DMS153 (cell line): ENCODE measurements at places on chromosomes 11 and 22.

DNA sequence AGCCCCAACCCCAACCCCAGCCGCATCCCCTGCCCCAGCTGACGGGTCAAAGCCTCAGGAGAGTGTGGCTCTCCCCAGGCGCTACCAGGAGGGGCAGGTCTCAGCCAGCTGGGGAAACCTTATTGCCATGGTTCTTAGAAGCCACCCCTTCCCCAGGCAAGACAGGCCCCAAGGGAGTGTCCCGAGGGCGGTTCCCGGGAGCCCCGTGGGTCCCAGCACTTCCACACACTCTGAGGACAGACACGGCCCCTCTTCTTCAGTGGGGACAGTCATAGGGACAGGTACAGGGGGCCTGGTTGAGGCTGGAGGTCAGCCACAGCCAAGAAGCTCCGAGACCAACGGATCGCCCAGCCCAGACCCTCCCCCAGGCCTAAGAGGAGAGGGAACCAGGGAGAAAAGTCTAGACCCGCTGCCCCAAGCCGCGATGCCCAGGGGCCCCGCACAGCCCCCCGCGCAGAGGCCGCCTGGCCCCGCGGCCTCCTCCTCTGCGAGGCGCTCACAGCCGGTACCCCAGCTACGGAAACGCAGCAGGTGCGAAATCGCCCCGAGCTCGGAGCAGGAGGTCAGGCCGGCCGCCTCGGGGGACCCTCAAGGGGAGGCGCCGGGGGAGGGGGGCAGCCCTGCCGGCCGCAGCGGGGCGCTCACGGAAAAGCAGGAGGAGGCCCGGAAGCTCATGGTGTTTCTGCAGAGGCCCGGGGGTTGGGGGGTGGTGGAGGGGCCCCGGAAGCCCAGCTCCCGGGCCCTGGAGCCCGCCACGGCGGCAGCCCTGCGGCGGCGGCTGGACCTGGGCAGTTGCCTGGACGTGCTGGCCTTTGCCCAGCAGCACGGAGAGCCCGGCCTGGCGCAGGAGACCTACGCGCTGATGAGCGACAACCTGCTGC, 2.6 kb downstream of the KLHDC7B start:
- DNase-seq = no peak

DNA sequence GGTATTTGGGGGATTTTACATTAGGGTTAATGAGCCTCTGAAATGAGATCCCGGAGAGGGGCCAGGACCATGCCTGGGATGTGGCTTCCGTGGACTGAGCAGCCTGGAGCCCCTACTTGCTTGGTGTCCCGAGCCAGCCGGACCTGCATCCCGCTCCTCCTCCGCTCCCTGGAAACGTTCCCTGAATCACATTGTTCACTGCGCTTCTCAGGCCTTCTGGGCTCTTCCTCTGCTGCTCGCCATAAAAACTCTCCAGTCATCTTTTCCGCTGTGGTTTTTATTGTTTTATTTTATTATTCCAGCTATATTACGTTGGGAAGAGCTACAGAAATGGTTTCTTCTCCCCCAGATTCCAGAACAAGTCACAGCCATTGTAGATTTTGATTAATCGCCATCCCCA, 13.3 kb upstream of the KCNQ1OT1 start:
- no peak for DNase-seq

DNA sequence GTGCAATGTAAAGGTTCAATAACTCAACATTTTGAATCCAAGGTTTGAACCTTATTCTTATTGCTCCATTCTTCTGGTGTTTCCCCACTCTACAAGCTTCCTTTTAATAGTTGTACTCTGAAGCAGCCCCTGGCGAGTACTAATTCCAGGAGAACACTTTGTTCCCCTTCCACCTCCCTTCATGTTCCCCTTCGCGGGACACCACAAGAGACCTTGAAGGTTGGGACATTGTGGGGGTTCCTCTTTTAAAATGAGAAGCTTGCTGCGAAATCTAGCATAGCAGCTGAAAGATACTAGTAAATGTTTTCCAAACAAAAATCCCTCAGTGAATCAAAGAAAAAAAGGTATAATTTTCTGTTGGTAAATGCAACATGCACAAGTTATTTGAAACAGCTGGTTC, 626.3 kb upstream of the LRRC4C start:
- DNase-seq = no peak

DNA sequence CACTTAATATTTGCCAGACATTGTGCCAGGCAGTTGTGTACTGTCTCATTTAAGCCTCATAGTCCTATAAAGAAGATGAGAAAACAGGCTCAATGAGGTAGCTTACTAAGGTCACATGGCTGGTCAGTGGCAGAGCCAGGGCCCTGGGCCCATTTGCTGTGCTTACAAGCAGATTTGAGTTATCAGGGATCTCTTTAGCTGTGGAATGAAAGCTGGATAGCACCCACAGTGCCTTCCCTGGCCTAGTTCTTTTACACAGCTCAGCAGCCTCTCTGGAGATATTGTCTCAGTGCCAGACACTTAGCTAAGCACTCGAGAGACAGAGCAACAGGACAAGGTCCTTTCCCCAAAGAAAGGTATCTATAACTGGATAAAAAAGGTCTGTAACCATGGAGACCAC, 6.1 kb downstream of the TMEM86A start:
- DNase-seq = no peak

DNA sequence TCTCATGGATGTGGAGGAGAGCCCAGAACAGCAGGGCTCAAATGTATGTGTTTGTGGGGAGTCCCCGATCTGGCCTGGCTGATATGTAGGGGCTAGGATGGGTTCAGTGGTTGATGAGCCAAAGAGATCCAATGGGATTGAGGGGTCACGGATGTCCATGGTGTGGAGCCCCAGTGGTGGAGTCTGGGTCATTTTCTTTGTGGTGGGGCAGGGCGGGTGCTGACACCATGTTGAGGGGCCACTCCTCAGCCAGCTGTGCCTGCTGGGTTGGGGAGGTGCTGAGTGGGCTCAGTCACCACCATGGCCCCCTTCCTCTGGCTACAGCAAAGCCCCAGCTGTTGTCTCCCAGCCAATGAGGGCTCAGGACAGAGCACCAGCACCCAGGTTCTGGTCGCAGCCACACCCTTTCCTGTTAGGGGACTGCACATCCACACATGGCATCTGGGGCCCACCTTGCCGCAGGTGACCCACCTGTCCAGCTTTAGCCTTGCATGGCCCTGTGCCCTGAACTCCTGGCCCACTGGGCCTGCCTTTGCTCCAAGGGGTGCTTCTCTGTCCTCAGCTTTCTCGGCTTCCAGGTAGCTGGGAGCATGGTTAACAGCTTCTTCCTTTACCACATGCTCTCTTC, 3.2 kb upstream of the GNAZ start:
- no peak for DNase-seq

DNA sequence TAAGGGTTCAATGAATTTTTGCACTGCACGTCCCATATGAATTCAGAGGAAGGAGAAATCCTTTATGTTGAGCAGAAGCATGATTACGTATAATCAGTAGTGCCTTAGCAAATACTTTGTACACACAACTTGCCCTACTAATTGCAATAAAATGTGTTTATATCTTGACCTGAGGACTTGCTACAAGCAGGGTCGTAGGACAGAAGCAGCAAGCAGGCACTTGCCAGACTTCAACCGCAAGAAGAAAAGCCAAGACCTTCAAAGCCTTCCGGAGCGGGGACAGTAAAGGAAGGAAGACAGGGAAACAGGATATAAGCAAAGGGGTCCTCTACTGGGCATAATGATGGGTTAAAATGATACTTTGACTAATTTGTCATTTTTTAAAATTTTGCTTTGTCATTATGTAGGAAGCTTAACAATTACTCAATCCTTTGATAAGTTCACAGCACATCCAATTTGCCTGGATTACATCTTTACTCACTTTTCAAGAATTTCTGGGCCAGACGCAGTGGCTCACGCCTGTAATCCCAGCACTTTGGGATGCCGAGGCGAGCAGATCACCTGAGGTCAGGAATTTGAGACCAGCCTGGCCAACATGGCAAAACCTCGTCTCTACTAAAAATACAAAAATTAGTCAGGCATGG, 23.2 kb upstream of the UBASH3B start:
- DNase-seq = no peak

DNA sequence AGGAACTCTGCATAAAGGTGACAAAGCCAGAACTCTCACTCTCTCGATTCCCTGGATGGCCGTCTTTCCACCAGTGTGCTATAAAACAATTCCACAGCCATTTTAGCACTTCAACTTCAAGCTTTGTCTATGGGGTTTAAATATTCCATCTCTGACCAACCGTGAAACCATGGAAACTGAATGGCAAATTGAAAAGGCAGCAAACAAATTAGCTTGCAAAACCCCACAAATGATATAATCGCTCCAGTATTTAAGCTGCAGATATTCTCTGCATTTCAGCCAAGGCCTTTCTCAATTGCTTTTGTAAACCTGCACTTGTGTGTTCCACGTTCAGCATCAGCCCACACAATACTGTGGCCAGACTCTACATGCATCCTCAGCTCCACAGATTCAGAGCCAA, 131.7 kb upstream of the ISX start:
- no peak for DNase-seq

GRCh38 chr11:2211113-2211971, 39.7 kb upstream of the TH start:
- DNase-seq = peak; percentile 96

- DNase-seq = no peak
Measured at GRCh38 chr11:117366875-117367274, 39.2 kb downstream of the CEP164 start.

DNA sequence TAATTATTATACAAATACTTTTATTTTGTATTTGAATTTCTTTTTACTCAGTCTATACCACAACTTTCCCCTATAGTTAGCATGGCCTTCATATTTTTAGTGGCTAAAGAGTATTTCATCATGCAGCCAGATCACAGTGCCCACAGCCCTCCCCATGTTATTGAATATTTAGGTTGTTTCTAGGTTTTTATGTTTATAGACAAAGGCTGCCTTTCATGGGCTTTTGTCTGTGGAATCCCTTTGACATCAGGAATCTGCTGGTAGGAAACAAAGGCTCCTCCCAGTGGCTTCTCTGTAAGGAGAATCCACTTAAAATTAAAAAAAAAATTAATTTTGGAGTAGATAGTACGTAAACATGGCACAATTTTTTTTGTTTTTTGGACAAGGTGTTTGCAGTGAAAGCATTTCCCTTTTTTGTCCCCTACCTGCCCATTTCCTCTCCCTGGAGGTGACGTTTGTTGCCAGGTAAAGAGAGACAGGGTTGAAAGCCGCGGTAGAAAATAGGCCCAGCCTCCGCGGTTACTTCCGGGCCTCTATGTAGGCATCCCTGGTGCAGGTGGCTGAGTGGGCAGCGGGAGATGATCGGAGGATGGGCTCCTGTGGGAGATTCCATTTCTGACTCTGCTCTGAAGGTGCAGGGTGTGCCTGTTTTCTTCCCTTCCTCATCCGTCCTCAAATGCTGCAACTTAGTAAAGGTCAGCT, 82.2 kb upstream of the OR4B1 start:
- DNase-seq = no peak

- no peak for DNase-seq
Measured at GRCh38 chr11:27233654-27234042, 129.4 kb downstream of the CCDC34 start.

- no peak for DNase-seq
Measured at GRCh38 chr22:19723232-19723982, at the start of gene GP1BB. TSS of gene GP1BB (plus strand) at chr22:19723539. CDS start at chr22:19723570, 31 bp downstream.
